Osteoblast (primary cell): ENCODE measurements at places on chromosomes 12 and 14. TPM values are rescaled to one million over a fixed set of nuclear protein-coding genes. Genes with fewer than 3 reads are reported as not detected.

- peak; percentile 94 for DNase-seq
Measured at GRCh38 chr12:108360487-108360886, 21.4 kb upstream of the CMKLR1 start.

- no peak for DNase-seq
Measured at GRCh38 chr14:80477388-80478160, 266.3 kb upstream of the DIO2 start.

DNA sequence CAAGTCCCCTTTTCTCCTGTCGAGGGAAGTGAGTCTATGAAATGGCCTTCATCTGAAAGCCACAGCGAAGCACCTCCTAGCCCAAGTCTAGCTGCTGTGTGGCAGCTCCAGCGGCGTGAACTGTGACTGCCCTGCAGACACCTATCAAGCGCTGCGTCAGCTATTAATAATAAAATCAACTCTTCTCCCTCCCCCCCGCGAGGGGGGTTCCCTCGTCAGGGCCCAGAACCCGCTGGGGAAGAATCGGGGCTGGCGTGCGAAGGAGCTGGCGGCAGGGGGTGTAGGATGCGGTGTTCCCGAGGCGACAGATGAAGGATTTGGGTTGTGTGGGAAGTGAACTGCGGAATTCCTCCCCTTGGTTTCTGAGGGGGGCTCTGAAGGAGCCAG is 662 bp upstream of the ATP2A2 start:
- DNase-seq, result peak; percentile 94

DNA sequence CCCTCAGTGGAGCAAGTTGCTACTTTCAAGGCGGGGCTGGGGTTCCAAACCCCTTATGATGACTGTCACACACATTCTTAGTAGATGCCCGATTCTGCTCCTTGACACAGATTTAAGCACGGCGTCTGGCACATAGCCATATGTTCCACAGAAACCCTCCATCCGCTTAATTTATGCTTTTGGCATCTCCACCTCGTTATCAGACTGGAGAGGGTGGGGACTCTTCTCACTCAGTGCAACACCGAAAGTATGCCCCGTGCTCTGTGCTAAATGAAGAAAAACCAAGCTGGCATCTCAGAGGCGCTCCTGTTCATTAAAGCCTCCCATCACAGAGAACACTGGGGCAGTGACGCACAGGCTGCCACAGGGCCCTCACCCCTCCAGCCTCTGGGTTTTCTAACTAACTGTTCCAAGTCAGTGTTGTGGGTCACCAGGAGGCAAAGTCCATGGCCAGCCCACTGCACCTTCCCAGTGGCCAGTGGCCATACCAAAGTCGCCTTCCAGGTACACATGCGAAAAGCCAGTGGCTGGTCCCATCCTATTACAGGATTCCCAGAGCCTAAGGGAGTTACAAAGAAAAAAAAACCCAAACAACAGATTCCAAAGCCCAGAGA is 27.3 kb downstream of the CCDC88C start:
- no peak for DNase-seq

GRCh38 chr12:124214574-124214973 is 80.3 kb upstream of the RFLNA start:
- DNase-seq, result no peak

The RNU4-1 gene
- under 0.01 TPM in 2 replicates for total RNA-seq

The DNAAF2 gene
- 9.8 and 10.0 TPM in 2 replicates for total RNA-seq

The TBC1D30 gene
- 0.29 and 0.72 TPM in 2 replicates for total RNA-seq

The AQP2 gene
- total RNA-seq, result not detected in 2 replicates
